NCI-H446 treated with DMSO at 0.1 percent for 48 hours (cell line): ENCODE measurements at places on chromosomes 4 and X.

GRCh38 chr4:48635980-48636379 lies 144.1 kb downstream of the FRYL start:
- no peak for DNase-seq

- no peak for DNase-seq
These were observed 30.5 kb downstream of the PKD2 start for GRCh38 chr4:88037936-88038335.

- DNase-seq: no peak
These were observed 36.5 kb upstream of the TFDP3 start for GRCh38 chrX:133254666-133255065.

- DNase-seq: no peak
These were observed 48.5 kb downstream of the SLC9A7 start for GRCh38 chrX:46710425-46710824.

GRCh38 chr4:77045490-77045889 lies 30.3 kb downstream of the CCNI start:
- DNase-seq: no peak

DNA sequence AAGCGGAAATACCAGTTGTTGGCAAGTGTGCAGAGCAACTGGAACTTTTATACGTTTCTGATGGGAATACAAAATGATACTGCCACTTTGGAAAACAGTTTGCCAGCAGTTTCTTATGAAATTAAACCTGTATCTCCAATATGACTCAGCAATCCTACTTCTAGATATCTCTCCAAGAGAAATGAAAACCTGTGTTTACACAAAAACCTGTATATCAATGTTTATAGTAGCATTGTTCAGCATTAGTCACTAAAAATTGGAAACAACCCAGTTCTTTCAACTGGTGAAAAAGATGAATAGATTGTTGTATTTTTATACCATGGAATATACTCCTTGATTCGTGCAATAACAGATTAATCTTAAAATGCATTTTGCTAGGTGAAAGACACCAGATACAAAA lies 26.8 kb downstream of the ATP7A start:
- no peak for DNase-seq

DNA sequence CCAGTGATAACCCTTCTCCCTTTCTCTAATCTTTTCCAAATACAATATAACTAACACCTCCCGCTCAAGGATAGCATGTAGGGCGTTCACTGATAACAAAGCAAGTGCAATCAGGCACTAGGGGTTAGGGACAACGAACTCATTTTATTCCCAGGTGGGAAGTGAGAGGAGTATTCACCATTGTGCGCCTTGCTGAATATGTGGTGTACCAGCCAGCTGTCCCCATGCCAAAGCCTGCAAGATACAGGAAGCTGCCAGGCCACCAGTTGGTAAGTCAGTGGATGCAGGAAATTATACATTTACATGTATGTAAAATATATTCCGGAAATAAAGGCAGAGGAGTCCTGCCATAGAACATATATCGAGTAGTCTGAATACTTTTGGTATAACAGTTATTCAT lies 6.3 kb upstream of the HPRT1 start:
- no peak for DNase-seq

GRCh38 chrX:24646745-24647182 lies 383 bp downstream of the PCYT1B start:
- DNase-seq: no peak

- DNase-seq: no peak
These were observed 194.4 kb downstream of the CBR4 start for GRCh38 chr4:168815379-168816345.

- DNase-seq: no peak
These were observed 12.4 kb upstream of the PIN4 start for GRCh38 chrX:72169008-72169728.

GRCh38 chr4:84578540-84579402 lies 4.2 kb upstream of the CDS1 start:
- peak; percentile 8 for DNase-seq

- DNase-seq: no peak
These were observed 1.7 kb upstream of the PPP2R2C start for GRCh38 chr4:6474053-6474568.

GRCh38 chrX:37684973-37685372 lies 618 bp upstream of the XK start:
- peak; percentile 22 for DNase-seq

- DNase-seq: no peak
These were observed 101.1 kb downstream of the CBLL2 start for GRCh38 chrX:22373766-22374165.

GRCh38 chr4:183966371-183966770 lies 61.3 kb downstream of the STOX2 start:
- DNase-seq: no peak

DNA sequence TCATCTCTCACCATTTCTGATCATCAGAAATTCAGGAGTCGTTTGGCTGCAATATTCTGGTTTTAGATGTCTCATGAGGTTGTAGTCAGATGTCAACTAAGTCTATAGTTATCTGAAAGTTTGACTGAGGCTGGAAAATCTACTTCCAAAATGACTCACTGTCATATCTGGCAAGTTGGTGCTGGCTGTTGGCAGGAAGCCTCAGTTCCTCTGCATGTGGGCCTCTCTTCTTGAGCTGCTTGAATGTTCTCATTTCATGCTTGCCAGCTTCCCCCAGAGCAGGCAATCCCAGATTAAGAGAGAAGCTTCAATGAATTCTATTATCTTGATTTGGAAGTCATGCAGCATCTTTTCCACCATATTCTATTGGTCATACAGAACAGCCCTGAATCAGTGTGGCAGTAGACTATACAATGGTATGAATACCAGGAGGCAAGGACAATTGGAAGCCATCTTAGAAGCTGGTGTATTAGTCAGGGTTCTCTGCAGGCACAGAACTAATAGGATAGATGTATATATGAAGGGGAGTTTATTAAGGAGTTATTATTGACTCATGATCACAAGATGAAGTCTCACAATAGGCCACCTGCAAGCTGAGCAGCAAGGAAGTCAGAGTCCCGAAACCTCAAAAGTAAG lies 46.8 kb upstream of the ELF2 start:
- peak; percentile 88 for DNase-seq

- no peak for DNase-seq
These were observed 55.3 kb downstream of the AFF2 start for GRCh38 chrX:148555571-148556243.
